Calu3 (cell line): ENCODE measurements at places on chromosomes 11 and 22. TPM values are rescaled to one million over a fixed set of nuclear protein-coding genes. Genes with fewer than 3 reads are reported as not detected.

DNA sequence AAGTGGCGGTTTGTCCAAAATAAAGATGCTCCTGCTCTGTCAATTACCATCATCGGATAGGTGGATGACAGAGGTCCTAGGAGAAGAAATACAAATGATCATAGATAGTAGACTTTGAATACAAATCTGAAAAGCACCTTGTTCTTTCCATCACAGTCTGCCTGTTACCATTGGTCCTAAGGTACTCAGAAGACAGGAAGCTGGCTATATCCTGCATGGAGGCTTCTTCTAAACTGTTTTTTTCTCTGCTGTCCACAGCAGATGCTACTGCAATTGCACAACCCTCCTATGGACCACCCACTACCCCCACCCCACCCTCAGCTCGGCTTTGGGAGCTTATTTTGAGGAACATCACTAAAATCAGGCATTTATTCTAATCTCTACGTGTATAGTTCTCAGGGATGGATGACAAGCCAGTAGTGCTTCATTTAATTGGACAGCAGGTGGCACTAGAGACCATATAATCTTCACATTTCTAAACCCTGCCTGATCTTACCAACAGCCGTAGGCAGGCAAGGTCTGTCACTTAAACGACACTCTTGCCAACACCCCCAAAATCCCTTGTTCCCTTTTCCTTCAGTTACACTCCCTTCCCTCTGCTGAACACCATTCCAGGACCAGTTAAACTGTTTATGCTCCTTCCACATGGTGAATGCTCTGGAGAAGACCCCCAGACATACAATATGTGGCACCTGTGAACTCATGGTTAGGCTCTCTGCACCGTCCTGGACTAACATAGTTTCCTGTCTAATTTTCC is 6.6 kb upstream of the PTS start:
- H3K36me3 ChIP-seq = no peaks in the 10 kb centered on the region
- DNase-seq = peak; percentile 33
- H3K4me1 ChIP-seq = peaks cover 8% of the 10 kb centered on the region
- no peaks in the 10 kb centered on the region for H3K27me3 ChIP-seq

The TMEM45B gene
- total RNA-seq = 16.1 and 17.7 TPM in 2 replicates

DNA sequence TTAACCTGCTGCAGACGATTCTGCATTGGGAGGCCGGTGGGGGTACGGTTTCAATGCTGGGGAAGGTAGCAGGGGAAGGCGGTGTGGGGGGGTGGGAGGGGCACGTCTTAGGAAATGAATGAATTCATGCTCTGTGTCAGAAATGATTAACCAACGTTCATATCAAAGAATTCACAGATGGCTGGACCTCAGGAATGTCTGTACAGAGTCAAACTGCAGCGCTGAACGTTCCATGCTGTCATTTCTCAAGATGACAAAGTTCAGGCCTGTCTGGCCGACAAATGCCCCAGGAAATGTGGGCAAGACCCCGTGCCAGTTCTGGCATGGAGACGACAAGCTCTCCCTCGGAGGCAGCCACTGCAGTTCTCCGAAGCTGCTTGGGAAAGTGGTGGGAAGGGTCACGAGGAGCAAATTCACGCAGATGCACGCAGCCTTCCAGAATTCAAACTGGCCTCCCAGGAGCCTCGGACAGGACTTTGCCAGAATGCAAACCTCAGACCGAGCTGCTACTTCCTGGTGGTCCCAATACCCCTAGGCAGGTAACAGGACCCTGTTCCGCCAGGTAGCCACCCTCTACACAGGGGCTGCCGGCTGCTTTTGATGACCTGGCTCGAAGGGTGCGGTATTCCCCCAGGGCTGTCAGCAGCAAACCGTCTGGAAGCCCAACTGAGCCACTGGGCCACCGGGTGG is 81.5 kb downstream of the TRMU start:
- H3K27ac ChIP-seq = no peak overlapping the region
- no peaks in the 10 kb centered on the region for H3K27me3 ChIP-seq
- DNase-seq = no peak
- no peak overlapping the region for H3K4me3 ChIP-seq

- no peaks in the 10 kb centered on the region for H3K4me1 ChIP-seq
- H3K27ac ChIP-seq = no peak overlapping the region
- H3K27me3 ChIP-seq = peaks cover 17% of the 10 kb centered on the region
- no peak for DNase-seq
- no peaks in the 10 kb centered on the region for H3K36me3 ChIP-seq
- H3K4me3 ChIP-seq = no peak overlapping the region
Measured at GRCh38 chr11:33500332-33500731, 200.3 kb downstream of the C11orf91 start.

The MMP13 gene
- not detected in 2 replicates for total RNA-seq

DNA sequence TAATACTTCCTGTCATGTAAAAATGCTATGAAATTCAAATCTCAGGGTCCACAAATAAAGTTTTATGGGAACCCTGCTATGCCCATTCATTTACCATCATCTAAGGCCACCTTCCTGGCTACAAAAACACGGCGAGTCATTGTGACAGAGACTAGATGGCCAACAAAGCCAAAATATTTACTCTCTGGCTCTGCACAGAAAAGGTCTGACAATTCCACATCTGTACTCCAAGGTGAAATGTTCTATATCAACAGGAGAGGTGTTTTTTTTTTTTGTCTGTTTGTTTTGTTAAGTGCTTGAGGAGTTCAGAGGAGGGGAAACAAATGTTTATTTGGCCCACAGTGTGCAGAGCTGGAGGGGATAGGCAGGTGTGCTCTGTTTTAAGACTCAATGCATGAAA is 18.6 kb upstream of the TMA7B start:
- H3K27me3 ChIP-seq = peaks cover 38% of the 10 kb centered on the region
- no peaks in the 10 kb centered on the region for H3K36me3 ChIP-seq
- peaks cover 3% of the 10 kb centered on the region for H3K4me1 ChIP-seq
- no peak overlapping the region for H3K4me3 ChIP-seq
- H3K27ac ChIP-seq = no peak overlapping the region

GRCh38 chr11:125929445-125930075 is 16.3 kb upstream of the VSIG10L2 start:
- DNase-seq = no peak
- peaks cover 26% of the 10 kb centered on the region for H3K27me3 ChIP-seq
- H3K4me1 ChIP-seq = no peaks in the 10 kb centered on the region
- H3K4me3 ChIP-seq = no peak overlapping the region
- no peaks in the 10 kb centered on the region for H3K36me3 ChIP-seq

GRCh38 chr11:8362899-8363298 is 99.2 kb upstream of the LMO1 start:
- no peak for DNase-seq
- H3K27me3 ChIP-seq = peaks cover 65% of the 10 kb centered on the region
- no peak overlapping the region for H3K4me3 ChIP-seq

The PRRG4 gene
- 22.9 and 23.9 TPM in 2 replicates for total RNA-seq

The BARX2 gene
- 41.6 and 42.9 TPM in 2 replicates for total RNA-seq

DNA sequence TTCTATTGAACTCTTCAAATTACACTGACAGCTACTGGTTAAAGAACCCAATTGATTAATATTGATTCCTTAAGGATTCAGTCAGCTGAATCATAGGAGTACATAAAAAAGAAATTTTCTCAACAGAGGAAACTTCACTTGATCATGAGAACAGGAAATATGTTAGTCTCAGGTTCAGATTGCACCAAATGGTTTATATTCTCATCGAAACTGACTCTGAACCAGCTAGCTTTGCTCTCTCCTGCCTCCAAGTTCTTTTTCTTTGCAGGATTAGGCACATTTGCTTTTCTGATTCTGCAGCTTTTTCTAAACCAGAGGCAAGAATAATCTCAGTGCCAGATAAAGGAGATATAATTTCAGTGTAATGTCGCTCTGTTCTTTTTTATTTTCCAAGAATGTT is 33.2 kb upstream of the CTSC start:
- no peaks in the 10 kb centered on the region for H3K4me1 ChIP-seq
- no peak for DNase-seq
- H3K27ac ChIP-seq = no peak overlapping the region
- no peaks in the 10 kb centered on the region for H3K27me3 ChIP-seq
- H3K36me3 ChIP-seq = no peaks in the 10 kb centered on the region

The FAM180B gene
- total RNA-seq = not detected in 2 replicates

DNA sequence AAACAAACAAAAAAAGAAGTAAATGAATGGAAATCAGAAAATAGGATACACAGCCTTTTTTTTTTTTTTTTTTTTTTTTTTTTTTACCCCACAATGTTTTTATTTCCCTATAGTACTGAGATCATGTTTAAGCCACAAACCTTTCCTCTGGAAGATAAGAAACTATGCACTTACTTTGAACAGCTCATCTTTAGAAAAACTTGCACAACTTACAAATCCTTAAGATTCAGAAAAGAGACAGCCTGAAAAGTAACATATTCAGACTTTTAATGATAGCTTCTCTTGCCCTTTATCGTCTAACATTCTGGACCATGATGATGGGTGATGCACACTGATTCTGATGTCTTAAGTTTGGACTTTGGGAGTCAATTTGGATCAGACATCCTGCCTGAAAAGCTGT is 80.3 kb downstream of the TNRC6B start:
- no peak for DNase-seq
- peak overlapping the region; percentile 34 for H3K27ac ChIP-seq
- peaks cover 22% of the 10 kb centered on the region for H3K4me1 ChIP-seq
- H3K4me3 ChIP-seq = no peak overlapping the region

The SLC22A25 gene
- total RNA-seq = not detected in 2 replicates

The NRGN gene
- 5.8 and 6.0 TPM in 2 replicates for total RNA-seq

- H3K36me3 ChIP-seq = no peaks in the 10 kb centered on the region
- H3K4me1 ChIP-seq = no peaks in the 10 kb centered on the region
- no peak overlapping the region for H3K4me3 ChIP-seq
- no peak overlapping the region for H3K27ac ChIP-seq
- H3K27me3 ChIP-seq = no peaks in the 10 kb centered on the region
Measured at GRCh38 chr11:87437133-87437843, 399.6 kb downstream of the TMEM135 start.

The CASP1 gene
- 10.1 and 13.5 TPM in 2 replicates for total RNA-seq

- H3K27ac ChIP-seq = peak overlapping the region; percentile 96
- H3K27me3 ChIP-seq = no peaks in the 10 kb centered on the region
- DNase-seq = no peak
- peaks cover 49% of the 10 kb centered on the region for H3K4me1 ChIP-seq
- H3K4me3 ChIP-seq = peak overlapping the region; percentile 74
Measured at GRCh38 chr11:102317768-102318103, 452 bp downstream of the BIRC3 start.

GRCh38 chr22:38955250-38955905 is 2.0 kb upstream of the APOBEC3A start:
- H3K27ac ChIP-seq = no peak overlapping the region
- no peak for DNase-seq
- peaks cover 25% of the 10 kb centered on the region for H3K4me1 ChIP-seq
- no peak overlapping the region for H3K4me3 ChIP-seq
- H3K36me3 ChIP-seq = no peaks in the 10 kb centered on the region

GRCh38 chr22:49090853-49091135 is 736.9 kb downstream of the BRD1 start:
- no peak overlapping the region for H3K4me3 ChIP-seq
- no peak for DNase-seq
- H3K27ac ChIP-seq = no peak overlapping the region
- no peaks in the 10 kb centered on the region for H3K4me1 ChIP-seq
- H3K36me3 ChIP-seq = peaks cover 7% of the 10 kb centered on the region
- H3K27me3 ChIP-seq = no peaks in the 10 kb centered on the region

DNA sequence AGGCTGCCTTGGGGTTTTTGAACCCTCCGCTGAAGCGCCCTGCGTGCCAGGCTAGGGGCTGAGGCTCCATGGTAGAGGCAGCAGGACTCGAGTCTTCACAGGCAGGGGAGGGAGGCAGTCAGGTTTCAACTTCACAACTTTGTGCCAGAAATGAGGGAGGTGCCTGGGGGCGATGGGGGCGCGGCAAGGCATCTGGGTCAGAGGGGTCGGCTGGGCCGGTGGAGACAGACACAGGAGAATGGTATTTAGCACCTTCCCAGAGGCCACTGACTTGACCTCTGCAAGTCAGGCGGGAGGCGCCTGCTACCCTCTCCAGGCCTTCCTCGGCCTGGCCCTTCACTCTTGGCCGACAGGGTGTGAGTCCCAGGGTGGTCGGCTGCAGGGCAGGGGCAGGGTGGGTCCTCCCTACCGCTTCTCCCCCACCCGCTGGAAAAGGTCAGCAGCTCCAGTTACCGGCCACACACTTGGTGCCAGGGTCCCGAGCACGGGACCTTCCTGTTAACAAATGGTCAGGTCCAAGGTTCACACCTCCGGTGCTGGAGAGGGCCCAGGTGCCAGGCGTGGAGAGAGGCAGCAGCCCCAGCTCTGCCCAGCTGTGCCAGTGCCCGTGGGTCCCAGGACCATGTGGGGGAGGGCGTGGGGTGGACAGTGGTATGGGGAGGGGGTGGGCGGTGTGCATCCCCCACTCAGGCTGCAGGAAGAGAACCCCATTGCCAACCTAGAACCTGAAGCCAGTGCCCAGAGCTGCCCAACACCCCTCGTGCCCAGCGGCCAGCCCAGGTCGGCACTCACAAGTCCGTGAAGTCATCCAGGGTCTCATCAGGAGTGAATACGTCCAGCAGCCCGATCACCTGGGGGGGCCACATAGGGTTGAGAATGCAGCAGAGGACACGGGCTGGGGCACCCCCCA is 3.8 kb downstream of the MAPK12 start:
- no peaks in the 10 kb centered on the region for H3K27me3 ChIP-seq
- peaks cover 9% of the 10 kb centered on the region for H3K4me1 ChIP-seq
- H3K4me3 ChIP-seq = no peak overlapping the region
- no peak overlapping the region for H3K27ac ChIP-seq
- peaks cover 28% of the 10 kb centered on the region for H3K36me3 ChIP-seq

DNA sequence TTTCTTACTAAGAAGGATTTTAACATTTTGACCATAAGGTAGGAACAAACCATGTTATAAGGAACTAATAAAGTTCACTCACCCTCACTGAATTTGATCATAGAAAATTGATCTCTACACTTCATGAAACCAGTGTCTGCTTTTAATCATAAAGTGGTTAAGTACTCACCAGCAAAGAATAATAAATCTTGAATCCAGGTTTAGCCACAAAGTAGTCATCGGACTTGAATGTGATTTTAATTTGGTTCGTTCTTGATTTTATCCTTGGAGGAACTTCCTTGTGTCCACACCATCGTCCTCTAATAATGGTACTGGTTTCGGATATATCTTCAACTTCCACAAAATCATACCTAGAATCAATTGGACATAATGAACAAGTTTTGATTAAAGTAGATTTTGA is 40.5 kb upstream of the DDI1 start:
- DNase-seq = no peak
- no peaks in the 10 kb centered on the region for H3K27me3 ChIP-seq
- H3K4me3 ChIP-seq = no peak overlapping the region
- no peaks in the 10 kb centered on the region for H3K36me3 ChIP-seq
- no peaks in the 10 kb centered on the region for H3K4me1 ChIP-seq

DNA sequence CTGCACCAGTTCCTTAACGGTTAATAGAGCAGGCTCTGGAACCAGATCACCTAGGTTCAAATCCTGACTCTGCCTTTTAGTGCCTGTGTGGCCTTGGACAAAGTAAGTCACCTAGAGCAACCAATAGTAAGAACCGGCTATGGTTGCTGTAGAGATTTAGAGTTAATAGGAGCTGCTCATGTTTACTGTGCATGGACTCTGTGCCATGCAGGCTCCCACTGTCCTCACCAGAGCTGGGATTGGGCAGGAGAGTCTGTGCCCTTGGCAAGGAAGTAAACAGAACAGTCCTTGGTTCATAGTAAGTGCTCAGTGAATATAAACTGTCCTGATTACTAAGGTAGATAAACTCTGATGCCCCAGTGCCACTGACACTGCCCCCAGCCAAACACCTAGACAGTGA is 1.4 kb upstream of the TP53I11 start:
- H3K27me3 ChIP-seq = peaks cover 20% of the 10 kb centered on the region
- H3K4me1 ChIP-seq = peaks cover 15% of the 10 kb centered on the region
- no peak overlapping the region for H3K27ac ChIP-seq
- H3K4me3 ChIP-seq = no peak overlapping the region
- DNase-seq = no peak
- H3K36me3 ChIP-seq = peaks cover 11% of the 10 kb centered on the region

GRCh38 chr11:123754101-123754568 is at the start of gene OR6X1:
TSS of gene OR6X1 (minus strand) at chr11:123754518. CDS start at chr11:123754518, 0 bp downstream.
- no peaks in the 10 kb centered on the region for H3K36me3 ChIP-seq
- no peak within 1 kb of the TSS for H3K4me3 ChIP-seq
- H3K27me3 ChIP-seq = peaks cover 35% of the 10 kb centered on the region
- no peak within 1 kb of the TSS for H3K27ac ChIP-seq
- H3K4me1 ChIP-seq = no peaks in the 10 kb centered on the region

The RAPSN gene
- total RNA-seq = 1.8 and 3.6 TPM in 2 replicates
